ENCODE measurements at places on chromosomes 11 and 22.
A peak's percentile ranks its signal among the peaks of the same experiment; 100 is the strongest.

DNA sequence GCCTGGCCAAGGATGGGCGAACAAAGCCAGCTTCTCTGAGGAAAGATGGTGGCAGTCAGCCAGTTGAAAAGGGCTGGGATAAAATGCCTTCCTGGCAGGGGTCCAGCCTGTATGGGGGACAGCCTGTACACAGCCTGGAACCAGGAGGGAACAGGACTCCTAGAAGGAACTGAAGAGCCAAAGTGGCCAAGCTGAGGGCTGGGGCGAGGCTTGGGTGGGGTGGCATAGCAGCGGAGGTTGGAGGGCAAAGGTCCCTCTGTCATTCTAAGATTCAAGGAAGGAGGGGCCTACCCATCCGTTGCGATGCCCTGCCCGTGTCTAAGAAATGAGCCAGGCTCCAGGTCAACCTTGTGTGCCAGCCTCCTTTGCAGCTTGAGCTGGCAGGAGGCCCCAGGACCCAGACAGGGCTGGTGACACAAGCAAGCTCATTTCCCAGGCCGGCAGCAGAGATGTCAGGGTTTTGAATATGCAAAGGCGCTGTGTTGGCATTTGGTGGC is 22.6 kb downstream of the FADD start:
- DNase-seq = no peak

DNA sequence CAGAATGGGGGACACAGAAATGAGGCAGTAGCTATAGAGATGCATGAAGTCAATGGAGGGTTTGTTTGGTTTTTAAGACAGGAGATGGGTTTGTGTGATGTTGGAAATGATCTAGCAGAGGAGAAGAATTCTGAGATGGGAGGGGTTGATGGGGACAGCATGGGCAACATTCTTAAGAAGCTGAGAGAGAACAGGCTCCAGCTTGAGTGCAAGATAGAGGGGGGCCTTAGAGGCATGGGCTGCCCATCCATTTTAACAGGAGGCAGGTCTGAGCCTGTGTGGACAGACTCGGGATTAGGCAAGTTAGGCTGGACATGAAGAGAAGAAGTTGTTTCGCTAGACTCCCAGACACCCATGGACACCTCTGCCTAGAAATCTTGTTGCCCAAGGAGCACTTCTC is 37.9 kb upstream of the NRIP3 start:
- no peak for DNase-seq

GRCh38 chr22:32622004-32622743 is 147.6 kb downstream of the FBXO7 start:
- DNase-seq = no peak

- DNase-seq = no peak
Measured at GRCh38 chr11:83140691-83141455, 16.1 kb upstream of the PCF11 start.

GRCh38 chr11:116229236-116229970 is 543.4 kb downstream of the BUD13 start:
- DNase-seq = no peak

DNA sequence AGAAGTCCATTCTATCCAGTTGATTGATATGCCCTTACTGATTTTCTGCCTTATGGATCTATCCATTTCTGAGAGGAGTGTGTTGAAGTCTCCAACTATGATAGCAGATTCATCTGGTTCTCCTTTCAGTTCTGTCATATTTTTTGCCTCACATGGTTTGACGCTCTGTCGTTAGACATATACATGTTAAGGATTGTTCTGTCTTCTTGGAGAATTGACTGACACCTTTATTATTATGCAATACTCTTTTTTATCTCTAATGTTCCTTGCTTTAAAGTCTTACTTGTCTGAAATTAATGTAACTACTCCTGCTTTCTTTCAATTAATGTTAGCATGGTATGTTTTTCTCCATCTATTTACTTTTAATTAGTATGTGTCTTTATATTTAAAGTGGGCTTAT is 12.1 kb upstream of the ARHGAP20 start:
- no peak for DNase-seq

- no peak for DNase-seq
Measured at GRCh38 chr11:23976841-23977271, 520.0 kb upstream of the LUZP2 start.

GRCh38 chr22:24093855-24094254 is 82.8 kb downstream of the CABIN1 start:
- no peak for DNase-seq

DNA sequence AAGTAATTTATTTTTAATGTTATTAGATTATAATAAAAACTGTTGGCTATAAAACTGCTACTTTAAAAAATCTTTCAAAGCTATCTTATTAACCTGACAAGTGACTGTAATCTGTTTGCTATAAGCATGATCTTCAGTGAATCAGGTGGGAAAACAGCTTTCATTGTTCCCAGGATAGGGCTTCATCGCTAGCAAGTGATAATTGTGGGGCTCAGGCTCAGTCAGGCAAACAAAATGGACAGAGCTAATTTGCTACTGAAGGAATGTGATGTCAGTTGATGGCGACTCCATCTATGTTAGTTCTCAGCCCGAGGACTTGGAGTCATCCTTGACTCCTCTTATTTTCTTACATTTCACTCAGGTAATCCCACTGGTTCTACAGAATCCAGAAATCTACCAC is 125.0 kb downstream of the RASSF10 start:
- DNase-seq = no peak

- no peak for DNase-seq
Measured at GRCh38 chr11:27087432-27087831, 46.8 kb downstream of the BBOX1 start.

- peak; percentile 24 for DNase-seq
Measured at GRCh38 chr11:18012122-18012905, 533 bp downstream of the SERGEF start.

- DNase-seq = no peak
Measured at GRCh38 chr11:37525336-37525735, 927.3 kb upstream of the RAG2 start.

DNA sequence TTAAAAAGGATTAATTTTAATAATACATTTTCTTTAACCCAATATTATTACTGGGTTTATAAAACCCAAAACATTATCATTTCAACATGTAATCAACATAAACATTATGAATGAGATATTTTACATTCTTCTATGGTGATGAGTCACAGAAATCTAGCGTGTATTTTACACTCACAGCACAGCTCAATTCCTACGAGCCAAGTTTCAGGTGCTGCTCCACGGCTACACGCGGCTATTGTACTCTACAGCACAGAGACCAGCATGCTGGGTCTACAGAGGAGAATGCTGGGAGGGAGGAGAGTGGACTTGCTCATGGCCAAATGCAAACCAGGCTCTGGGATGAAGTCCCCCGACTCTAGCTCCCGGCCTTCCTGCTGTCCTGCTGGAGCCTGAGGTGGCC is 72.0 kb upstream of the LMO1 start:
- DNase-seq = no peak

GRCh38 chr22:17726006-17726927 is 48.0 kb downstream of the BID start:
- no peak for DNase-seq

GRCh38 chr11:48034926-48035871 is 54.8 kb downstream of the PTPRJ start:
- DNase-seq = no peak

GRCh38 chr11:44595964-44596381 is 30.5 kb downstream of the CD82 start:
- no peak for DNase-seq

DNA sequence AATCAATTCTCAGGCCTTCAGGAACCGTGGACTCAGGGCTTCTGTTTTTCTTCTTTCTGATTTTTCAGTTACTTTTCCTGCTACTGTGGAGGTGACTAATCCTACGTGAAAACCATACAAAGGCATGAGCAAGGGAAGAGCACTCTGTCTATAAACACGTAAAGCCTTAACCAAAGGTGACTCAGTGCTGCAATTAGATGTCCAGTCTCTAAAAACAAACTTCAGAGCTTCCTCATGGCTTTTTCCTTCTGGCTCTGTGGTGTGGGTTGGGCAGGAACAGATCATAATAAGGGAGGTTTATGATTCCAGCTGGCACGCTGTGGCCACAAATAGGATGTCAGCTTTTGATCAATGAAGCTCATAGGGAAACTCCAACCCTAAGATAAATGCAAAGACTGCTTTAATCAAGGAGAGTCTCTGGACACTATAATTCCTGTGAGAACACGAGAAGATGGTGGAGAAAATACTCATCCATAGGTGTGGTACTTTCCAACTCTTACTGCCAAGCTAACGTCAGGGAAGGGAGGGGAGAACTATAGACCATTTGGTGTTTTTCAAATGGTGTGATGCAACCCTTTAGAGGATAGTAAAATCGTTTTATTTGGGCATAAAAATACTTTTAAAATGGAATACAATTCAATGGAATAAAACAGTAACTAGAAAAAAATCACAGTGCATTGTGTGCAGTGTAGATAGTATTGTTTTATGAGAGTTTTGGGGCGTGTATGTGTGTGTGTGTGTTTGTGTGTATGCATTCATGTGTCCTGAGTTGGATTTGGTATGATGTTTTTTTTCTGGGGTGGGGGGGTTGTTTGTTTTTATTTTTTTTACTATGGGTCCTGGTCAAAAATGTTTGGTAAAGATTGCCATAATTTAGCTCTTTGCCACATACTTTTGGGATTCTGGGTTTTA is at the start of gene NXPE2:
TSS of gene NXPE2 (plus strand) at position 403 of the 912 bp plus-strand sequence. CDS start at position 452, 49 bp downstream.
- no peak for DNase-seq

GRCh38 chr11:54985731-54986130 is 276.2 kb upstream of the TRIM48 start:
- no peak for DNase-seq

- DNase-seq = no peak
Measured at GRCh38 chr11:57781529-57781943, 19.9 kb downstream of the CTNND1 start.

- DNase-seq = no peak
Measured at GRCh38 chr11:125433454-125434121, 62.5 kb downstream of the FEZ1 start.

DNA sequence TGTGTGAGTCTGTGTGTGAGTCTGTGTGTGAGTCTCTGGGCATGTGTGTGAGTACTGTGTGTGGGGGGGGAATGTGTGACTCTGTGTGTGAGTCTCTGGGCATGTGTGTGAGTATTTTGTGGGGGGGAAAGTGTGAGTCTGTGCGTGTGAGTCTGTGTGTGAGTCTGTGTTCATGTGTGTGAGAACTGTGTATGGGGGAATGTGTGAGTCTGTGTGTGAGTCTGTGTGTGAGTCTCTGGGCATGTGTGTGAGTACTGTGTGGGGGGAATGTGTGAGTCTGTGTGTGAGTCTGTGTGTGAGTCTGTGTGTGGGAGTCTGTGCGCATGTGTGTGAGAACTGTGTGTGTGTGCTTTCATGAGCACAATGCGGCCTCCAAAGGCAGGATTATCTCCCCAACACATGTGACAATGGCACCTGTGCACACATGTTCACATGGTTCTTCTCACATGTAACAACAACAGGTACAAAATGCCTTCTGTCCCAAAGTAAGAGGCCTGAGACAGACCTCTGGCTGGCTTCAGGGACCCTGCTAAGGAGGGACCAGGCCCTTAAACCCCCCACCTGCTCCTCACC is 1.6 kb downstream of the CD5 start:
- DNase-seq = no peak

- DNase-seq = no peak
Measured at GRCh38 chr11:44427432-44427831, 117.5 kb upstream of the ALX4 start.

- no peak for DNase-seq
Measured at GRCh38 chr11:77515063-77515462, 41.2 kb upstream of the PAK1 start.

DNA sequence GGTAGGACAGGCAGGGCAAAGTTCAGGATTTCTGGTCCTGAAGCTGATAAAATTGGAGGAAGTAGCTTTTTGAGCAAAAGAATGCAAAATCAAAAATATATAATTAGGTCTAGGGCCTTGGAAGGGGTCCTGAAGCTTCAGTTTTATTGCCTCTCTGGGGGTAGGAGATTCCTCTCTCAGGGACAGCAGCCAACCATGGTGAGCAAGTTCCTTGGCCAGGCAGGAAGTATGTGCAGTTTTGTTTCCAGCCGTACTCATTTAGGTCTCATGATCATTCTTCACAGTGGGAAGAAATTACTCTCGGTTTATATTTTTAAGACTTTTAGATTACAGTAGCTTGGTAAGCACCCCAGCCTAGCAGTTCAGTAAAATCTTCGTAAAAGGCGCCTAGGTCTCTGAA is 2.9 kb upstream of the RAB38 start:
- no peak for DNase-seq

DNA sequence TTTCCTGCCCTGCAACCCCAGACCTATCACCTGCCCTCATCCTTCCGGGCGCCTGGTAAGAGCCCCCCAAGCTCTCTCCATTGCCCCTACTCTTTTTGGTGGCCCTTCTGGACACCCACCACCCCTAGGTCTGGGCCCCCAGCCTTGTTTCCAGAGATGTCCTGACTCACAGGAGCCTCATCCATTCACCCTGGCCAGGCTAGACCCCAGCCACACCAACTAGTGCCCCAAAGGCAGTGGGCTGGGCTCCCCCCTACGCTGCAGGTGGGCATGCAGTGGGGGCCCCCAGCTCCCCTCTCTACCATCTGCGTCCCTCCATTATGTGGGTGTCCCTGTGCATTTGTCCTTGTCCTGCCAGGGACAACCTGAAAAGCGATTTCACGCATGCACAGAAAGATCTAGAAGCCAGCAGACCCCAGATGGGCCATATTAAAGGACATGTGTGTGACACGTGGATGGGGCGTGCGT is 1.4 kb downstream of the MRGPRF start:
- no peak for DNase-seq

DNA sequence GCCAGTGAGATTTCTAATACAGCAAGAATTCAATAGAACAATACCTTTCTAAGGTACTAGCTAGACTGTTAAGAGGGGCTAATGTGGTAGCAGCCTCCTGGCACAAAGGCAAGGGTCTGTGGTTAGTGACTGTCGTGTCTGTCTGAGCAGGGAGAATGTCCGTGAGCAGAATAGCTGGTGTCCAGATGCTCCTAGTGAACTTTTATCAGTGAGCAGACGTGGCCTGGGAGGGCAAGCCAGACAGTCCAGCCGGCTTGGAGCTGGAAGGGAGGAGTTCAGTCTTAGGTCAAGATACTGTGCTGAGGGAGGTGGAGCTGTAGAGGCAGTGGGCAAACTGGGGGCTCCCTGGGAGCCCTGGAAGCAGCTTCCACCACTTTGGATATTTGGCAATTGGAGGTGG is 138.6 kb downstream of the TEAD1 start:
- no peak for DNase-seq

- no peak for DNase-seq
Measured at GRCh38 chr22:37371911-37372310, 55.4 kb downstream of the ELFN2 start.

GRCh38 chr11:398826-399225 is 4.8 kb downstream of the PKP3 start:
- DNase-seq = no peak

GRCh38 chr11:119641983-119642745 is 86.8 kb downstream of the NECTIN1 start:
- peak; percentile 11 for DNase-seq

- DNase-seq = no peak
Measured at GRCh38 chr11:103042161-103042560, 49.8 kb downstream of the DCUN1D5 start.

- peak; percentile 18 for DNase-seq
Measured at GRCh38 chr22:40107851-40108378, 69.8 kb upstream of the TNRC6B start.
